ENCODE measurements at places on chromosomes 2 and 18.

DNA sequence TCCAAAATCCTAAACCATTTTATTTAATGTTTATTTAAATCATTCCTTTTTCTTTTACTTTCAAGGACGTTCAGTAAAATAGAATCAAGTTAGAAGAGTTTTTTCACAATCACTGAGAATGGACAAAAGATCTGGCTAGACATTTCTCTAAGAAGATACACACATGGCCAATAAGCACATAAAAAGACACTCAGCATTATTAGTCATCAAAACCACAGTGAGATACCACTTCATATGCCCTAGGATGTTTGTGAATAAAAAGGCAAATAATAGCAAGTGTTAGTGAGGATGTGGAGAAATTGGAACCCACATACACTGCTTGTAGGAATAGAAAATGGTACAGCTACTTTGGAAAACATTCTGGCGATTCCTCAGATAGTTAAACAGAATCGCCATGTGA is 76.1 kb downstream of the RHBDD1 start:
- no peak for DNase-seq

DNA sequence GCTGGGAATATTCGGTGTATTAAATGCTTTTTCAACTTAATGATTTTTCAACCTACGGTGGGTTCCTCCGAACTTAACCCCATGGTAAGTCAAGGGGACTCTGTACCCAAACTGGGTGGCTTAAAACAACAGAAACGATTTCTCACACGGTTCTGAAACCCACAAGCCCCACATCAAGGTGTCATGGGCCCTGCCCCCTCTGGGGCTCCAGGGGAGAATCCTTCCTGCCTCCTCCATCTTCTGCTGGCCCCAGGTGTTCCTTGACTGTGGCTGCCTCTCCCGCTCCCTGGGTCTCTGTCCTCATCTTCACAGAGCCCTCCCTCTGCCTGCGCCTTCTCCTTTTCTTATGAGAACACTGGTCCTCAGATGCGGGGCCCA is 301.3 kb upstream of the SALL3 start:
- no peak for DNase-seq

GRCh38 chr2:240713071-240713927 is 21.6 kb downstream of the AQP12A start:
- DNase-seq: no peak

- DNase-seq: no peak
These were observed 182.6 kb downstream of the GRB14 start for GRCh38 chr2:164438490-164439205.

GRCh38 chr2:163990541-163990940 is 254.7 kb upstream of the FIGN start:
- no peak for DNase-seq

DNA sequence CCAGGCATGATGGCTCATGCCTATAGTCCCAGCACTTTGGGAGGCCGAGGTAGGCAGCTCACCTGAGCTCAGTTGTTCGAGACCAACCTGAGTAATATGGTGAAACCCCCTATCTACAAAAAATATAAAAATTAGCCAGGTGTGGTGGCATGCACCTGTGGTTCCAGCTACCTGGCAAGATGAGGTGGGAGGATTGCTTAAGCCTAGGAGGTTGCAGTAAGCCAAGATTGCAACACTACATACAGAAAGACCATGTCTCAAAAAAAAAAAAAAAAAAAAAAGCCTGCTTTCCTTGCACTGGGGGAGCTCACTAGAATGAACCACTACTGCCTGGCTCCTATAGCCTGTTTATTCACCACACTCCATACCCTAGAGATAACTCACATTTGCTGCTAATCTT is 7.4 kb upstream of the MAT2A start:
- no peak for DNase-seq

GRCh38 chr2:118858485-118859156 is 11.2 kb upstream of the EN1 start:
- no peak for DNase-seq

- DNase-seq: no peak
These were observed 195.5 kb downstream of the ANAPC1 start for GRCh38 chr2:111688482-111688881.

DNA sequence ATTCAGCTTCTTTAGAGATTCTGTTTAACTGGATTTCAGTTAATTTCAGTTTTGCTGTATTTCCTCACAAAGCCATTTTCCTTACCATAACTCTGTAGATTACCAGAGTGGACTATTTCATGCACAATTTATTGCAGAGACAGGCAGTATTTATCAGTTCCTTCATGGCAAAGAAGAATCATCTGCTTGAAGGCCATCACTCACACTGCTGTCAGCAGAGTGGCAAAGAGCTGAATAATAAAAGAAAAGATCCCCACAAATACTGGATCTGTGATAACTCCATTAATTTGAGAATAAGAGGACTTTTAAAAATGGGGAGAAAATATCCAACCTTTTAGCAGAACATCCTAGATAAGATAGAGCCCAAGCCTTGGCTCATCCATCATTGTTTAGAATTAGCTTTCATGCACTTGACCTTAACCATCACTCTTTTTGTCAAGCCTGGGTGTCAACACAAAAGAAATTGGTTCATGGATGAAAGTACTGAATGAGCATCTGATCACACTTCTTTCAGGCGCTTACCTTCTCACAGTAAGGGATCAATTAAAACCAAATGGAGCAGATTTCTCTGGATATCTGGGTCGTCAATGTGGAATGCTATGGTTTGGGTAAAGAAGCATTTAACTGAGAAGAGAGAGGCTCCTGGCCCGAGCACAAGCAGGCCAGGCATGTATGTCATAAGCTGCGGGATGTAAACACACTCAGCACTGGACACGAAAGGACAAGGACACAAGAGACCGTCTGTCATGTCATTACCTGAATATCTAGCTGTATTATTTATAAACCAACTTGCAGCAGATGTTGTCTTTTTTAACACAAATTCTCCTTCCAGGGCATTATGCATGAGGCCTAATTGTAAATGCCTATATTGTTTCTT is 376.2 kb downstream of the ZNF521 start:
- no peak for DNase-seq
